Activated CD4-positive, alpha-beta memory T cell treated with anti-CD3 and anti-CD28 coated beads for 36 hours (primary cell): ENCODE measurements at places on chromosomes 12 and 14. TPM values are rescaled to one million over a fixed set of nuclear protein-coding genes. Genes with fewer than 3 reads are reported as not detected.

The PMEL gene
- total RNA-seq = 0.94 TPM

The STYK1 gene
- total RNA-seq = not detected

DNA sequence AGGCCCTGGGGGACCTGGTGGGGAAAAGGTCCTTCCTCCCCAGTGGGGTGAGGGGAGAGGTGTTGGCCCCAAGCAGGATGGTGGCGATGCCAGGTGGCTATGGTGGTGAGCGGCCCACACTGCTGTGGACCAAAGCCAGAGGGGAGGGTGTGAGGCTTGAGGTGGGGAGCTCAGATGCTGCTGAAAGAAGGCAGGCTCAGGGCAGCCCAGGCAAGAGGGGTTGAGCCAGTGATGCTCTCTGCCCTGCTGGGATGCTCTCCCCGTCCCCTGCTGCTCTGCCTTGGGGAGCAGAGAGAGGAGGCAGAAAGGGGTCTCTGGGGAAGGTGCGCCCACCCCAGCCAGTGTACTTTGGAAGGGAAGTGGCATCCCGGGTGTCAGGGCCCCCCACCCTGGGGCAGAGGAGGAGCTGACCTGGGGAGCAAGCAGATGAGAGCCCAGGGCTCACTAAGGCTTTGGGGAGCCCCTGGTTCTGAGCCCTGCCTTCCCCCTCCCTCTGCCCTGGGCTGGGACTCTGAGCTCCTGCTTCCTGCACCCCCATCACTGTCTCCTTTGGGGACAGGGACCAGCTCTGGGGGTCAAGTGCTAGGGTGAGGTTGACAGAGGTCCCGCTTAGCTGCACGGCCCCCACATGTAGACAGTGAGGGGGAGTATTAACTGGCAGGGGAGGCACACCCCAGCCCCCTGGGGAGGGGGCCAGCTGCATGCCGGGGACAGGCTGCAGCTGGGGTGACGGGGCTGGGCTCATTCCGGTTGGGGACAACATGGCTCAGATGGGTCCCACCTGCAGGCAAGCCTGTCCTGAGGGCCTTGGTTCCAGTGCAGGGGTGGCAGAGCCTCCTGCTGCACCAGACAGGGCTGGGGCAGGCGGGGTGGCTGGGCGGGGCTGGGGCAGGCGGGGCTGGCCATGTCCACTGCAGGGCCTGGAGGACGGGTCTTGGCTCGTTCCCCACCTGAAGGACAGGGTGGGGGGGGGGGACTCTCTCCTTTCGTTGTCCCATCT is 124.4 kb downstream of the KIF26A start:
- peaks cover 5% of the 10 kb centered on the region for H3K27me3 ChIP-seq
- DNase-seq = peak; percentile 5
- no peaks in the 10 kb centered on the region for H3K36me3 ChIP-seq
- H3K4me1 ChIP-seq = no peaks in the 10 kb centered on the region
- H3K4me3 ChIP-seq = no peak overlapping the region

DNA sequence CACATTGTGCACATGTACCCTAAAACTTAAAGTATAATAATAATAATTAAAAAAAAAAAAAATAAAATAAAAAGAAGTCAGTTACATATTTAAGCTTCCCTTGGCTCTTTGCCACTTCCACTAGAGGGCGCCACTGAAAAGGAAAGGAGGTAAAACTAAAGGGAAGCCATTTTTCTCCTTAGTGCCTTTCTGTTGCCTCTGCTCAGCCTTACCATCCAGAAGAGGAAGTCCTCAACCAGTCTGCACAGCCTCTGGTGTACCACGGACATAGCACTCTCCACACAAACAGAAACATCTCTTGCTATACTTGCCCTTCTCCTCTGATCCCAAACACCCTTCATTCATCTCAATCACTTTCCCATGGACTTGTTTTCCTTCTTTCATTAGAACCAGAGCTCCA is 169.0 kb upstream of the EEA1 start:
- H3K27me3 ChIP-seq = no peaks in the 10 kb centered on the region
- DNase-seq = peak; percentile 75
- H3K4me1 ChIP-seq = peaks cover 9% of the 10 kb centered on the region
- H3K36me3 ChIP-seq = no peaks in the 10 kb centered on the region

DNA sequence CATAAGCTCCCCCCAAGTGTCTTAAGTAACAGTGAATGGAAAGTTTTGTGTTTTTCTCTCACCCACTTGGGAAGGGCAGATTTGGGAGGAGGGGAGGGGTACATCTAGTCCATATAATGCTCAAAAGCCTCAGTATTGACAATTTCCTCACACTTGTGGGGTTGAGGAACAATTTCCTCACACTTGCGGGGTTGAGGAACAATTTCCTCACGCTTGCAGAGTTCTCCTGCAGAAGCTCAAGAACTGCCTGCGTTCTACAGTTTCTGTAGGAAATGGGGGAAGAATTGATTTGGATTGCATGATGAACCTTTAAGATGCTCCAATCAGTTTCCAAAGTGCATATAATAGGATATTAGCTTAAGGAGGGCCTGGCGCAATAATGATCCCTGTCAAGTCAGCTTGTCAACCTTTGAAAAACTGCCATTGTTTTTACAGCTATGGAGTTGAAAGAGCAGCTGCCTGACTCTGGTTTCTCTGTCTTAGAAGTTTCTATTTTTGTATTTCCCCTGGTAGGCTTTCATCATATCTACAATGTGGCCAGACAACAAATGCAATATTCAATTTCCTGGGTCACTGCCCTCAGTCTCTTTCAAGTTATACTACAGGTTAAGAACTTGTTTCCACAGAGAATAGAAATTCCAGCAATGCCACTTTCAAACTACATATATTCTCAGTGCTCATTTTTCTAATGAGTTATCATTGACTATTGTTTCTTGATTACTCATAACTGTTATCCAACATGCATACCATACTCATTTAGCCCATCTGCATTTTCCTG is 66.5 kb downstream of the PLEKHG7 start:
- no peak for DNase-seq
- no peak overlapping the region for H3K4me3 ChIP-seq
- H3K27me3 ChIP-seq = no peaks in the 10 kb centered on the region

DNA sequence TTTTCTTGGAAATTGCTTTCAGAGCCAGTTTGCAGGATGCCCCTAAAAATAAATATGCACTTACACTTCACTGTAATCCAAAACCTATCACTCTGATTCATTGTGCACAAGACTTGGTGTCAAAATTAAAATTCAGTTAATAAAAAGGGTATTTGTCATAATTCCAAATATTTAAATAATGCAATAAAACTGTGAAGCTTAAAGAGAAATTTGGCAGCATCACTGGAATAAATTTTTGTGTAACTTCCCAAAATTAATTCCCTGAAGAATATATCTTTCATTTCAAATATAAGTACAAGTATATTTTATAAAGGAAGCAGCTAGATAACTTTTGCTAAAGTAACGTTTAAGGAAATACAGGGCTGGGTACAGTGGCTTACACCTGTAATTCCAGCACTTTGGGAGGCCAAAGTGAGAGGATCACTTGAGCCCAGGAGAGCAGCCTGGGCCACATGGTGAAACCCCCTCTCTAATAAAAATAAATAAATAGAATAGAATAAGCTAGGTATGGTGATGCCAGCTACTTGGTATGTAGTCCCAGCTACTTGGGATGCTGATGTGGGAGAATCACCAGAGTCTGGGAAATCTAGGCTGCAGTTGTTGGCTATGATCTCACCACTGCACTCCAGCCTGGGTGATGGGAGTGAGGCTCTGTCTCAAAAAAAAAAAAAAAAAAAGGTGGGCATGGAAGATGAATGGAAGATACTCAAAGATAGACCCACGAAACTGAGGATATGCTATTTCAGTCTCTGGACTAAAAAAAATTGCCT is 233.8 kb downstream of the FBXL14 start:
- DNase-seq = no peak
- no peak overlapping the region for H3K4me3 ChIP-seq
- H3K4me1 ChIP-seq = no peaks in the 10 kb centered on the region
- H3K27me3 ChIP-seq = no peaks in the 10 kb centered on the region
- no peak overlapping the region for H3K27ac ChIP-seq
- peaks cover 6% of the 10 kb centered on the region for H3K36me3 ChIP-seq
